ENCODE measurements at places on chromosomes 3 and 15.
A peak's percentile ranks its signal among the peaks of the same experiment; 100 is the strongest.

DNA sequence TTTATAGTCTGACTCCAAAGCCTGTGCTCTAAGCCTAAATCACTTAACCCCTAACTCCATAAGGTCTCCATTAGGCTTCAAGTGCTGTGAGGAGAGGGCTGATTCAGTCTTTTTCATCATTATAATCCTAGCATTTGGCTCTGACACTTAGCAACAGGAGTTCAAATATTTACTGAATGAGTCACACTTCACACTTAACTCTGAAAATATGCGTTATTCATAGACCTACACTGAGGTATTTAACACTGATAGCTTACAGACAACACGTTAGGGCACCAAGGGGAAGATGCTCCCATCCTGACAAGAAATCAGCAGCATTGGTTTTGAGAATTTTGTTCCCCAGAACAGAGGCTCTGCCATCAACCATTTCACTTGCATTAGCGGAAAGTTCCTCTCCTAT is 53.5 kb downstream of the MSL2 start:
- DNase-seq, result no peak

- no peak for DNase-seq
These were observed 20.0 kb upstream of the CILP start for GRCh38 chr15:65231306-65231705.

- no peak for DNase-seq
These were observed 2.1 kb upstream of the ATP13A4 start for GRCh38 chr3:193556841-193557240.

DNA sequence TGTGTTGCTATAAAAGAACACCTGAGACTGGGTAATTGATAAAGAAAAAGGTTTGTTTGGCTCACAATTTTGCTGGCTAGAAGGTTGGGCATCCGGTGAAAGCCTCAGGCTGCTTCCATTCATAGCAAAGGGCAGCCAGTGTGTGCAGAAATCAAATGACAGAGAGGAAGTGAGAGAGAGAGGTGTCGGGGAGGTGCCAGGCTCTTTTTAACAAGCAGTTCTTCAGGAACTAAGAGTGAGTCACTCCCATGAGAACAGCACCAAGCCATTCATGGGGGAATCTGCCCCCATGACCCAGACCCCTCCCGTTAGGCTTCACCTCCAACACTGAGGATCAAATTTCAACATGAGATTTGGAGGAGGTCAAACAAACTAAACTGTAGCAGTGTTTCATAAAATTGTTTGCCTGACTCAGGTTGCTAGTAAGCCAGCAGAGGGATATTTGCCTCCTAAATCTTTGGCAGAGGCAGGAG is 4.5 kb upstream of the PARP15 start:
- DNase-seq, result peak; percentile 44

DNA sequence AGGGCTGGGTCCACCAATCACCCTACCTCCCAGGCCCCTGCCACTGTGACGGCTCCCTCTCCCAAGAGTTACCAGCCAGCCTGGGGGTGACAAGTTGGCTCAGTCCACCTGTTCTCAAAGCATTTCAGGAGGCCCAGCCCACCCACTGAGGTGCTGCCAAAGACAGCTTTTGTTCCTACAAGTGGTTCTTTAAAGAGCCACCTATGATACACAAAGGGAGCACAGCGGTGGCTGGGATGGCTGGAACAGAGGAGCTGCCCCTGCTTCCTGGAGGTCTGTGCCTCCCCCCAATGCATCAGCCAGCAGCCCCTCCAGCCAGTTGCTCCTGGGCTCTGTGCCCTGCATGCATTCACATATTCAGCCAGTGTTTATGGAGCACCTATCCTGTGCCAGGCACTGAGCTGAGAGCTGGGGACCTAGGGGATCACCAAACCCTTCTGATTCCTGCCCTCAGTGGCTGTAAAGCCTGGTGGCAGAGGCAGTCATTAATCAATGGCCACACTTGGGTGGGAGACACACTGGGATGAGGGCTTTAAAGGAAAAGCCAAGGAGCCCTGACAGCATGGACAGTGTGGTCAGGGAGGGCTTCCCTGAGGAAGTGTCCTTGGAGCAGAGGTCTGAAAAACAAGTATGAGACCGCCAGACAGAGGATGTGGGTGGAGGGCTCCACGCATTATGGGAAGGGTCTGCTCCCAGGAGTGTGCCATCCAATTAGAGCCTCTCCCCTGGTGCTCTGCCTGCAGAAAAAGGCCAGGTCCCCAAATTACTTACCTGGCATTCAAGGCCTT is 107.1 kb upstream of the LINGO1 start:
- no peak for DNase-seq

DNA sequence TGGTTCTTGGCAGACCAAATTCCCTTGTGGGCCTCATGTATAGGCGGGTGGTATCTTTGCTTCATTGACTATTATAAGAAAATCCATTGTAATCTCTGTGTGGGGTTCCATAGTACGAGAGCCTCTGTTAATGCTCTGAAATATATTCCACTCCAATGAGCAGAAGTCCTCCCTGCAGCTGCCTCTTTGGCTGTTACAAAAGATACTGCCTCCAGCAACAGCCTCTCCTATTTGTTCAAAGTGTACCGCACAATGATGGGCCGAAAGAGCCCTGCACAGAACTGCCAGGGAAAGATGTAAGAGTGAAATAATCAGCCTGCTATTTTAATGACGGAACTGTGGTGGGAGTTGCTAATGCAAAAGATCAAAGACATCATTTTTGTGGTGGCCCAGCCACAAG is 48.9 kb downstream of the GRK7 start:
- DNase-seq, result no peak

DNA sequence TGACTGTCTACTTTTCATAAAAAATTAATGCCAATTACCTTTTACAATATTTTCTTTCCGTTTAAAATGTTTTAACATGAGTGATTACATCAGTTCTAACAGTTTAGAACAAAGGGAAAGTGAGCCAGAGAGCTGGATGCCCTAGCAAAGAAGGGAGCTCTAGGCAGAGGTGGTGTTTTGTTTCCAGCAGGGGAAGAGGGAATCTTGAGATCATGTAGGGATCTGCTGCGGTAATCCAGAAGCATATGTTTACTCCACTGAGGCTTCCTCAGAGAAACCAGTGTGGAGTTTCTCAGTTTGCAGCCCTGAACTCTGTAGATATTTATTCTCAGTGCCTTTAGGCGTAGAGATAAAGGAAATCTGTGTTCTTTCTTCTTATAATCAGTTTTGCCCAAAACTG is 399.3 kb downstream of the NLGN1 start:
- DNase-seq, result no peak

GRCh38 chr15:60798821-60799220 is 319.9 kb upstream of the ICE2 start:
- DNase-seq, result peak; percentile 46

- DNase-seq, result no peak
These were observed 8.9 kb upstream of the RLBP1 start for GRCh38 chr15:89230277-89230676.

DNA sequence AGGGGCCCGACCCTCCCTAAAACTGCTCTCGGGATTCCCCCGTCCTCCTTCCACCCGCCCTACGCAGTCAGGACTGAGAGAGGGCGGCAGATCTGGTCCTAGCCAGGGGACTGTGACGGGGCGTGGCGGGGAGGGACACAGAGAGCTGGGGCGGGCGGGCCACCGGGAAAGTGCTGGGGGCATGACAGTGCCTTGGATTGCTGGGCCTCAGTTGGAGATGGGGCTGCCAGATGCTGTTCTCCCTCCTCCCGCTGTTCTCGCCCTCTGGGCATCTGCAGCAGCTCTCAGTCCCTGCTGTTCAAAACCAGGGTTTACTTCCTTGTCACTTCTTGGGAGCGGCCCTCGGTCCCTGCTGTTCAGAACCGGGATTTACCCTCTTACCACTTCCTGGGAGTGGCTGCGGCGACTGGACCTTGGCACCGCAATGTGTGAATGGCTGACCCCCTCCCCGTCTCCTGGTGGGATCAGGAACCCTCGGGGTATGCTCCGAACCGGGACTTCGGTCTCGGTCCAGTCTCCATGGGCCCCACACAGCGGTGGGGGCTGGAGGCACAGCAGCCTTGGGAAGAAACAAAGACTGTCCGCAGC is 1.8 kb upstream of the RPP25 start:
- peak; percentile 46 for DNase-seq

- DNase-seq, result no peak
These were observed 396.9 kb upstream of the CBLB start for GRCh38 chr3:106265704-106266103.

DNA sequence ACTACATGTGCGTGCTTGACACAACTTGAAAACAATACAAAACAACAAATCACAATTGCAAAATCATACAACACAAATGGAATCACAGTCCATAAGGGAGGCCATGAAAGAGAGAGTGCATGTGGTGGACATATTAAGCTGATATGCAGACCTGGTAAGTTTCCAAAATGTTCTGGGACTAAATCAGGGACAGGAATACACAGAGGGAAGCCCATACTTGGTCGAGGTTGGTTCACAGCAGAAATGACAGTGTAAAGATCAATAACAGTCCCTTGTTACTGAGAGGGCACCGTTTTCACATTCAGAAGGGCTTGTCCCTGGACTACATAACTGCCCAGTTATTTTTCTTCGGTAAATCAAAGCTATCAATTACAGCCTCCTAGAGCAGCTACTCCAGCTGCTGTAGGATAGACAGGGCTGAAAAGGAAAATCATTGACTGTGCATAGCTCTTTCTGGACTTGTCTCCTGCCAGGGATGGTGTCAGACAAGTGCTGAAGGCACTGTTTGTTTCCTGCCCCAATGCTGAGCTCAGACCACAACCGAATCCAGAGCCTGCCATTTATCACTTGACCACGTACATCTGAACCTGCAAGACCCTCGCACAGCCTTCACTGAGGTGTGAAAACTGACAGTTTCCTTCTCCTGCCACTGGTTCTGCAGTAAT is 79.5 kb upstream of the KCNMB2 start:
- no peak for DNase-seq

DNA sequence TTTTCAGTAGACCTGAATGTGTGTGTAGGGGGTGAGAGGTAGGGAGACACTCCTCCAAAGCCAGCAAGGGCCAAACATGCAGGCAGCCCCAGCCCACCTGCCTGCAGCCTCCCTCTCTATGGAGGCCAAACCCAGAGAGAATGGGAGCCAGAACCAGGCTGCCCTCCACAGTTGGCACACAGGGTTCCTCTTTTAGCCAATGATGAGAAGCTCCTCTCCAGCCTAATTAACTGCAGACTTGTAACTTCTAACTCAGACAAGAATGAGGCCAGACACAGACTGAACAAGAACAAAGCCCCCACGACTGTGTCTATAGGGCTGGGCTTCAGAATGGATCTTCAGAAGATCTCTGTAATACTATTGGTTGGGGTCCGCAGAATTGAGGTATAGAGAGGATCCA is 12.3 kb upstream of the TLE3 start:
- DNase-seq, result no peak

GRCh38 chr3:146896711-146897110 is 291.6 kb upstream of the PLSCR5 start:
- DNase-seq, result no peak

DNA sequence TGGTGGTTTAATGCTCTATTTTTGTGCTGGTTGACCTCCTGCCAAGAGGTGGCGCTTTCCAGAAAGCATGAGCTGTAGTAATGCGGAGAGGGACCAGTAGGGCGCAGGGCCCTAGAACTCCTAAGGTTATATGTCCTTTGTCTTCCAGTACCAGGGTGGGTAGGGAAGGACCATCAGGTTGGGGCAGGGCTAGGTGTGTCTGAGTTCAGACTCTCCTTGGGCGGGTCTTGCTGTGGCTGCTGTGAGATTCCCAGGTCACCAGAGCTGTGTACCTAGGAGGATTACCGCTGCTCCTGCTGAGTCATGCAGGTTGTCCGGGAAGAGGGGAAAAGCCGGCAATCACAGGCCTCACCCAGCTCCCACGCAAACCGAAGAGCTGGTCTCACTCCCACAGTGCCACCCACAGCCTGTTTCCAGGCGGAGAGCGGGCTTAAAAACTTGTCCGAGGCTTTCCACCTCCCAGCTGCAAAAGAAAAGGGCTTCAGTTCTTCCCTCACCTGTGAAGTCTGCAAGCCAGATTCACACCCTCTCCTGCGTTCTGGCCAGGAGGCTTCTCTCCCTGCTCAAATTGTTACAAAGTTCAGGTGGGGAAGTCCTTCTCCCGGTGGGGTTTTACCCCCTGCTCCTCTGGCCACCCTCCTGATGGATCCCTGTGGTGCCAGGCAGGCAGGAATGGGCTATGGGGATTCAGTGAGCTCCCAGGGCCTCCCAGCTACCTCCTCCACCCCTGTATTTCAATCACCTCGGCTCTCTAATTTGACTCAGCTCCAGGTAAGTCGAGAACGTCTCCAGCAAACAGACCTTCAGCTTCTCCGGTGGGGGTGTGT is 37.7 kb upstream of the BCHE start:
- no peak for DNase-seq

- no peak for DNase-seq
These were observed 88.1 kb downstream of the MDFIC2 start for GRCh38 chr3:70224337-70224736.

DNA sequence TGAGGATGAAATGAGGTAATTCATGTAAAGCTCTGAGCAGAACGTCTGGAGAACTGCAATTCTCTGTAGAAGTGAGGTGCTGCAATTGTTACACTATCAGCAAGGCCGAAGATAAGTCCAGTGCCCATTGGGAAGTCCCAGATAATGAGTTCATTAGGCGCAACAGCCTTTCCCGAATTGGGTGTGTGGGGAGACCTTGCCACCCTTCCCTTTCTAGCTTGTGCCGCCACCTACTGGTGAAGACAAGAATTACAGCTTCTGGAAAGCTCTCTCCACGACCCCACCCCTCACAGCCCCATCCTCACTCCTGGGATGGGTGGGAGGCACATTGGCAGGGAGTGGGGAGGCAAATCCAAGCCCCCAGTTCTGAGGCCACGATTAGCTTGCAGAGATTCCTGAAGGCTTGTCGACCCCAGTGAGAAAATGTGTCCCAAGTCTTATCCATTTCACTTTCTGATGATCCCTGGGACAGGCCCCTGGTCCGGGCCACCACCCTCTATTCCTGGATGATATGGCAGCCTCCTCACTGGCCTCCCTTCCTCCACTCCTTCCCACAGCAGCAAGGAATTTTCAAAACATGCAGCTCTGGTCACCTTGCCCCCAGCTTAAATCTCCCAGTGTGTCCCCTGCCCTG is 36.4 kb downstream of the FAM3D start:
- DNase-seq, result peak; percentile 76

DNA sequence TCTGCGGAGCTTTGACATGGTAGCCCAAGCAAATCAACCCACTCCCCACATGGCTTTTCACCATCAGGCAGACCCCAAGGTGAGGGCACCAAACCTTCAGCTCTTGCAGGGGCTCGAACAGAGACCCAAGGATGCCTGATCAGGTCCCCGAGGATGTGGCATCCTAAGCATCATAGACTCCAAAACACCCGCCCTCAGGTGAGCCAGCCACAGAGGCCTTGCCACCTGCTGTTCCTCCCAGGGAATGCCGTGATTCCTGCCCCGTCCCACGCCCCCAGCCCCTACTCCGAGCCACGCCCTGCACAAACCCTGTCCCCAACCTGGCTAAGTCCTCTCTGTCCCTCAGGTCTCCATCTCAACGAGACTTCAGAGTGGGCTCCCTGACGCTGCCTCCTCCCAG is 34.7 kb upstream of the SLC41A3 start:
- no peak for DNase-seq

DNA sequence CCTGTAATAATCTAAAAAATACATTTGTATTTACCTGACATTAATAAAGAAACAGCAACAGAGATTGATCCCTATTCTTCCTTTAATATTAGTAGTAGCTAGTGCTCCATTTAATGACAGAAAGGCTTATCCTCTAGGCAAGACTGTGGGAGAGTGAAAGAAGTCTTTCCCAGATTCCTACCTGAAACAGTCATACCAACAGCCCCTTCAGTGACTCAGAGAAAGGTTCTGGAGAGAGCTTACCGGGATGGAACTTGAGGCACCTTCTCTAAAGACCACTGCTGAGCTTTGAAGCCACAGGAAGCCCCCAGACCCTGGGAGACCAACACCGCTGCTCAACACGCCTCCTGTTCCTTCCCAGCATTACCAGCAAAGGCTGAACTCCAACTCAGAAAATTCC is 66.9 kb upstream of the FGF12 start:
- DNase-seq, result no peak

GRCh38 chr15:52295421-52296001 is at the start of gene MYO5C:
TSS of gene MYO5C (minus strand) at chr15:52295804. CDS start at chr15:52295636, 168 bp downstream.
- no peak for DNase-seq

Data from GM13976 (cell line).